Umbilical cord (tissue), 2 donors: ENCODE measurements at places on chromosomes 16 and 17.

GRCh38 chr17:20966870-20967269 is 75.9 kb downstream of the USP22 start:
- peak; percentile 20 for DNase-seq

GRCh38 chr17:46143827-46144236 is 49.4 kb downstream of the KANSL1 start:
- DNase-seq, result no peak

DNA sequence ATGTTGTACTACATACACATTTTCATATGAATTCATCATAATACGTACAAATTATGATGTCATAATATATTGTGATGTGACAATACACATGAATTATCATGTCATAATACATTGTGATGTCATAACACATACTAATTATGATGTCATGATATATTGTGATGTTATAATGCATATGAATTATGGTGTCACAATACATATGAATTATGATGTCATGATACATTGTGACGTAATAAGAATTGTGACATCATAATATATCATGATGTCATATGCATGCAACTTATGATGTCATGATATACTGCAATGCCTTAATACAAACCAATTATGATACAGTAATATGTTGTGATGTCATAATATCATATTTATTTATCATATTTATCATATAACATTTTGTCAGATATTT is 2074.3 kb downstream of the TP53TG3F start:
- DNase-seq, result no peak

- peak; percentile 3 for DNase-seq
Observed at GRCh38 chr16:9798474-9798873, 383.8 kb downstream of the GRIN2A start.

- no peak for DNase-seq
Observed at GRCh38 chr16:77711775-77712174, 10.5 kb upstream of the NUDT7 start.
